Aortic smooth muscle cell (primary cell): ENCODE measurements at places on chromosomes 12 and 14. TPM values are rescaled to one million over a fixed set of nuclear protein-coding genes. Genes with fewer than 3 reads are reported as not detected.

The TSHR gene
- total RNA-seq, result not detected in 2 replicates

The KRT2 gene
- not detected in 2 replicates for total RNA-seq

The SIX6 gene
- not detected in 2 replicates for total RNA-seq

The RACGAP1 gene
- 58.3 and 78.9 TPM in 2 replicates for total RNA-seq

The ALDH1L2 gene
- 14.5 and 21.4 TPM in 2 replicates for total RNA-seq

The LBHD2 gene
- not detected in 2 replicates for total RNA-seq

The PPFIA2 gene
- 2.6 and 4.1 TPM in 2 replicates for total RNA-seq

The ADAM21 gene
- total RNA-seq, result 0.50 and 1.2 TPM in 2 replicates

The MORN3 gene
- total RNA-seq, result 1.4 and 1.5 TPM in 2 replicates

The GOLT1B gene
- total RNA-seq, result 48.4 and 49.3 TPM in 2 replicates

The GPR162 gene
- 5.7 and 7.9 TPM in 2 replicates for total RNA-seq

The GCH1 gene
- 0.44 and 0.53 TPM in 2 replicates for total RNA-seq

The FAM222A gene
- 0.06 and 0.13 TPM in 2 replicates for total RNA-seq

The CDK4 gene
- 145 and 155 TPM in 2 replicates for total RNA-seq

The ZNF219 gene
- total RNA-seq, result 3.5 and 4.2 TPM in 2 replicates

The NR4A1 gene
- total RNA-seq, result 12.9 and 17.7 TPM in 2 replicates

The CMTM5 gene
- total RNA-seq, result 0.31 and 0.40 TPM in 2 replicates

The GPD1 gene
- total RNA-seq, result 0.13 and 0.44 TPM in 2 replicates

The FERMT2 gene
- total RNA-seq, result 131 and 149 TPM in 2 replicates

The DBX2 gene
- not detected in 2 replicates for total RNA-seq

The RERG gene
- under 0.01 and 0.12 TPM in 2 replicates for total RNA-seq

The RFX4 gene
- total RNA-seq, result not detected in 2 replicates

The PRB2 gene
- not detected in 2 replicates for total RNA-seq

The SIRT4 gene
- 0.79 and 0.87 TPM in 2 replicates for total RNA-seq

The SCNN1A gene
- total RNA-seq, result not detected in 2 replicates

The ACSS3 gene
- 27.7 and 33.6 TPM in 2 replicates for total RNA-seq

The RNASE3 gene
- not detected in 2 replicates for total RNA-seq

The SLC39A9 gene
- total RNA-seq, result 118 and 127 TPM in 2 replicates

The RPGRIP1 gene
- not detected in 2 replicates for total RNA-seq

The CLEC4C gene
- not detected in 2 replicates for total RNA-seq

The SOAT2 gene
- 0.19 and 0.26 TPM in 2 replicates for total RNA-seq

The GZMH gene
- not detected in 2 replicates for total RNA-seq

The PLEKHG7 gene
- 0.13 TPM in 1 of 2 replicates, not detected in the other for total RNA-seq

The TAOK3 gene
- total RNA-seq, result 41.9 and 43.6 TPM in 2 replicates

The KRT6C gene
- not detected in 2 replicates for total RNA-seq

The RTN1 gene
- 2.9 and 4.1 TPM in 2 replicates for total RNA-seq

The LUM gene
- total RNA-seq, result 691 and 1,118 TPM in 2 replicates

The BAG5 gene
- 27.2 and 30.8 TPM in 2 replicates for total RNA-seq

The RAPGEF3 gene
- total RNA-seq, result 5.7 and 7.9 TPM in 2 replicates

The NGB gene
- not detected in 2 replicates for total RNA-seq

The TEX52 gene
- not detected in 2 replicates for total RNA-seq

The MLF2 gene
- 119 TPM in 2 replicates for total RNA-seq

The TRAF3 gene
- 20.0 and 23.4 TPM in 2 replicates for total RNA-seq

The MUCL1 gene
- total RNA-seq, result not detected in 2 replicates

The PTPRB gene
- total RNA-seq, result 2.4 and 2.5 TPM in 2 replicates

The SSTR1 gene
- 0.66 and 1.1 TPM in 2 replicates for total RNA-seq

The CLEC6A gene
- total RNA-seq, result not detected in 2 replicates

The E2F7 gene
- total RNA-seq, result 8.2 and 15.9 TPM in 2 replicates

The DLGAP5 gene
- total RNA-seq, result 24.3 and 30.8 TPM in 2 replicates

The PRICKLE1 gene
- total RNA-seq, result 2.6 and 3.0 TPM in 2 replicates

The SLC7A7 gene
- total RNA-seq, result 1.9 and 2.6 TPM in 2 replicates
